ENCODE measurements at places on chromosomes 16 and 17.
A peak's percentile ranks its signal among the peaks of the same experiment; 100 is the strongest.

DNA sequence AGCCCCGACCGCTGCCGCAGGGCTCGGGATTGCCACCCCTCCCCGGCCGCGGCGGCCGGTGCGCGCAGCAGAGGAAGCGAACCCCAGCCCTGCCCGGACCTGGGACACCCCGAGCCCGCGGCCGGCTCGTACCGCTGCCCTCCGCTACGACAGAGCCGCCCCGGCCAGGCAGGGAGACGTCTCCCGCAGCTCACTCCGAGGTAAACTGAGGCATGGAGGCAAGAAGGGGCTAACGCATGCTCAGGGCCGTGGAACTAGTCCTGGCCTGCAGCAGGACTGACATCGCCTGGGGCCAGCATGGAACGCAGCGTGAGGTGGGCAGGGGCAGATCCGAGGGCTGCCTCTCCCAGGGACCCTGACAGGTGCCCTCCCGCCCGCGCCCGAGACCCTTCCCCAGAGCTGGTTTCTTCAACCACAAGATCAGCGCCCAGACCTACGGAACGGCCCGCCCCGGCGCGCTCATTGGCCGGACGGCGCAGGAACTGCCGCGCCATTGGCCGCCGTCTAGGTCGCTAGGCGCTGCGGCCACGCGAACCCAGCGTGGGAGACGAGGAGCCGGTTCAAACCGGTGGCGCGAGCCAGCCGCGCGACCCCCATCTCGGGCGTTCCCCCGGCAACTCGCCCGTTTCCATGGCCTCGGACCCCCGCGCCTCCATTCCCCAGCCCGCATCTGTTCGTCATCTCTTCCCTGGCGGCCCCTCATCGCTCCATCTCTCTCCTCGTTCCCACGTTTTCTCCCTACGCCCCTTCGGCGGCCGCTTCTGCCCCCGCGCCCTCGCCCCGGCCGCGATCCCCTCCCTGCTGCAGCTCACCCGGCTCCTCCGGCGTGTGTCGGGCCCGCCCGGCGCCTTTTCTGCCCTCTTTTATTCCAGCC lies at the start of gene SLC43A2:
TSS of gene SLC43A2 (minus strand) at position 853 of the 874 bp plus-strand sequence. CDS start 960 bp downstream, outside the sequence.
- DNase-seq = peak; percentile 47

DNA sequence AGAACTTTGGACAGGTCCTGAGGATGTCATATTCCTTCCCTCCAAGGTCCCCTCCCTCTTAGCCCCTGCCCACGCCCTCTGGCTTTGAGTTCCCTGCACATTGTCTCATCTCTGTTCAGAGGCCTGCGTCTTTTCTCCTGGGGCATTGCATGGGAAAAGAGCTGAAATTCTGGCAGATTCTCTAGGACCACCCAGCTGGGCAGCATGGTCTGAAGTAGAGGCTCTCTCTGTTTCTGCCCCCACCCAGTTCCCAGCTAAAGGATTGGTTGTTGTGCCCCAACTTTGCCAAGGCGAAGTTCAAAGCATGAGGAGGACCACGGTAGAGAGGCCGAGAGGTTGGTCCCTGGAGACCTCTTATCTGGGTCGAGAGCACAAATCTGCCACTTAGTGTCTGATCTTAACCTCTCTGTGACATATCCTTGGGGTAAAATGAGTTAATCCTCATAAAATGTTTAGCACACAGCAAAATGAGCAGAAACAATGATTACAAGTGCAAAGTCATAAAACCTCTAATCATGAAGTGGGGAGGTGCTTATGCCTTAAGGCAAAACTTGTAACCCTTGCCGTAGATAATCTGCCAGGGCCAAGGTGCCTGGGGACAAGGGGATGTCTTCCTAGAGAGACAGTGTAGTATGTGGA lies 2.4 kb downstream of the ABAT start:
- DNase-seq = no peak

GRCh38 chr16:5478036-5478435 lies 380.4 kb upstream of the EEF2KMT start:
- DNase-seq = no peak

DNA sequence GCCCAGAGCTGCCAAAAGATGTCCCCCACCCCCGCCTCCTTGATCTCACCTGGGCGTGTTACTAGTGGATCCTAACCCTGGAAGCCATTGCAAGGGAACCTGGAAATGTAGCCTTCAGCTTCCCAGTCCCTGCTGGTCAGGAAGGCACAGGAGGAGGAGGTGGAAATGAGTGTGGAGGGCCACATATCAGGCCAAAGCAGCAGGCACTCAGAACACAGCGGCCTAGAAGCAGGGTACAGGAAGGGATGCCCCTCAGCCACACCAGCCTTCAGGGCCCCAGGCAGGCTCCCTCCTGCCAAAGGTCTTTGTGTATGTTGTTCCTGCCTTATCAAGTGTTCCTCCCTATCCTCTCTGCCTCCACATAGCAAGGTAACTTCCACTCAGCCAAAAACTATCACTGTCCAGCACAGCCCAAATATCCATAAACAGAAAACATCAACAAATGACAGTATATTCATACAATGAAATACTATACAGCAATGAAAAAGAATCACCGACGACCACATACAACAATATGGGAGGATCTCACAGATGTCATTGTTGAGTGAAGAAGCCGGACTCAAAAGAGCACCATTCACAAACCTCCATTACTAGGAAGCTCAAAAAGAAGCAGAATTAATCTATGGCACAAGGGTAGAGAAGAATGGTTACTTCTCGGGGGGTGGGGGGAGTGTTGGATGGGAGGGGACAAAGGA lies 28.2 kb upstream of the TNFRSF13B start:
- no peak for DNase-seq

GRCh38 chr17:81401723-81402529 lies 6.7 kb downstream of the BAHCC1 start:
- no peak for DNase-seq

DNA sequence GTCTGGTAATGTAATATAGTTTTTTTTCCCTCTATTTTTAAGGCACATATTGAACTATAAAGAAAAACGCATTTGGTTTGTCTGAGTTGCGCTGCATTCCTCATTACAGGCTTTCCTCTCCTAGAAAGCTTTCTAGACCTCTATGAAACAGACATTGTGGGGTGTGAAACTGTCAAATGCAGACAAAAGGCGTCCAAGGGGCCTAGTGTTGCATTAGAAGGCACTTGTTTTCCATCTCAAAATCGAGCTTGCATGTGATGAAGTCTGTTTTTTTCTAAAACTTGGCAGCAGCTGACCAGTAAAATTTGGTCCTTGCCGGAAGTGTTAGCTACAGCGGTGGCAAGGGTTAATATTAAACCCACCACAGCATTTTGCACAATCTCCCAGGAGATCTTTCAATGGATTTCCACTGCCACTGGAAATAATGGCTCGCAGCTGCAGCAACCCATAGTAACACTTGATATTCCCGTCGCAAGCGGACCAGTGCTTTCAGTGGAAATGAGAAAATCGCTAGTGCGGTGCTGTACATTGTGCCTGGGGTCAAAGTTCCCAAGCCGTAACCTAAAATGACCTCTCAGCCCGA lies 602.6 kb downstream of the KCNJ2 start:
- DNase-seq = no peak

DNA sequence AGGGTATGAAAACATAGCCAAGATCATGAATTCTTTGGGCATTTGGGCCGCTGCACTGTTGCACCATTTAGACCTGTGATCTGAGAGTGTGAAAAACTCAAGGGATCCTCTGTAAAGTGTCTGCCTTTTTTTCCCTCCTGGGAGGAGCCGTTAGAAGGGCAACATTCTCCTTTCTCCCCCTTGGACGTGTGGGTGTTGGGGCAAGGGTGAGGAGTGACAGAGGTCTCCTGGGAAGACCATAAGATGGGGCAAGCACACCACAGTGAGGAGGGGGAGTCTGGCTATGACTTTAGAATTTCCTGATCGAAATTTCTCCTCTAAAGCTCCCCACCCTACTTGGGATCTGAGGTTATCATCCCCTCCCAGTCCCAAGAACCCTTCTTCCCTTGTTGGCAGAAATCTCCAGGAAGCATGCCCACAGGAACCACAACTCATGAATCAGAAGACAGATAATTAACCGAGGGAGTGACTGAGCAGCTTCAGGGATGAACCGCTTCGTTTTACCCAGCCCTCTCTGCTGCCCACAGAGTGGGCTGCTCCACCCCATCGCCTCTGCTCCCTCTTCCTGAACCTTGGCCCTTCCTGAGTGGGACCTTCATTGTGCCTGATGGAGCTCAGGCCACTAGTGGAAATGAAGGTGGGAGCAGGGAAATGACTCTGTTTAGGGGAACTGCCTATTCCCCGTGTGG lies 4.2 kb downstream of the ITGB3 start:
- DNase-seq = peak; percentile 67

DNA sequence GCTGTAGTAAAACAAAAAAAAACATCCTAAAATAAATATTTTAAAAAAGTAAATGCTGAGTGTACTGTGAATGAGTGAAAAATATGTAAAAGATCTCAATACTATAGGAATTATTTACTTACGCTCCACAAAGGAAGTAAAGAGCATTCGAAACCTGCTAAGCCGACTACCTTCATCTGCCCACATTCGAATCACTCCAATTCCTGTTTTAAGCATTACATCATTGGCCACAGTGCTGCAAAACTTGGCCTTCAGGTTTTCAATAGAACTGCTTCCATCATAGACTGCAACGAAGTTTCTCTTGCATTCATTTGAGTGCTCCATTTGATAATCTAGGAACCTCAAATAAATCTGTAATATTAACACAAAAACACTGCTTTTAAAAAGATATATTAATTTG lies 34.4 kb downstream of the NETO2 start:
- no peak for DNase-seq

DNA sequence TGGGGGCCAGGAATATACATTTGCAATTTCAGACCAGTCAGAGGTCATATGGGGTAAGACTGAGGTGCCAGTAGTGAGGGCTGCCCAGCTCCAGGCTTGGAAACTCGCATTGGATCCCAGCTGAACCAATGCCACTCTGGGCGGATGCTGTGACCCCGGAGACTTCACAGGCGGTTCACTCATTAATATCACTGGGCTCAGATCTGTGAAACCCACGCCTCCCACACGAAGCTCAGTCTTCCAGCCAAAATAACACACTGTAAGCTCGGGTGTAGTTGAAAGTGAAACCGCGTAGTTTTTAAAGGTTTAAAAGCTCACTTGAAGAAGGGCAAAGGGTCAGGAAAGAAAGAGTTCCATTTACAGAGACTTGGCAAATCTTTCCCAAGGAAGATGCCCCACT lies 254.8 kb downstream of the FOXL1 start:
- no peak for DNase-seq

- peak; percentile 72 for DNase-seq
Observed at GRCh38 chr16:84643180-84643583, 5.1 kb upstream of the KLHL36 start.

DNA sequence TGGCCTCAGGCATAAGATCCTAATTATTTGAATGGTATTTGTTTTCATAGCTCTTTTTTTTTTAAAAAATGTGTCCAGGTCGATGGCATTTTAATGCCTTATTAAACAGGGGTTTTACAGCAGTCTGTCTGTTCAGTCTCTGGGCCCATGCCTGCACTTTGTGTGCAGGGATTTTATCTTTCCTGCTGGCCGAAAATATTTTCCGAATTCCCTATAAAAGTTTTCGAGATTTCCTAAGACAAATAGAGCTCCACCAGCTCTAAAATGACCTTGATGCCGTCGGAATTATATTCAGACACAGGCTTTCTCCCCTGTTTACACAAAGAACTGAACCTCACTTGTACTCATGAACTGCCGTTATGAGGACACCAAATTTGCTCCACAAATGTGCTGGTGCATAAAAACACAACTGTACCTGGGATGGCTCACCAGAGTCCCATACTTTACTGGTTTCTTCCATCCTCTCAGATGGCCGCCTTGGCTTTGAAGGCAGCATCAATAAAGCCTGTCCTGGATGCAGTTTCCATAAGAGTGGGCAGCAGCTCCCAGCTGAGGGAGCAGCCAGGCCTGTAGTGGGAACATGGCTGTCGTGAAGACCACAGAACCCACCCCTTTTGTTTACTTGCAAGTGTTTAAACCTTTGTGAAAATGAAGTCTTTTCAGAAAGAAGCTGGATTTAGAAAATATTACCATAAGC lies 44.9 kb downstream of the TBX4 start:
- DNase-seq = no peak

GRCh38 chr17:74728033-74728701 lies 8.9 kb upstream of the RAB37 start:
- DNase-seq = no peak

- peak; percentile 26 for DNase-seq
Observed at GRCh38 chr16:88194397-88195268, 188.1 kb upstream of the ZNF469 start.

- peak; percentile 28 for DNase-seq
Observed at GRCh38 chr16:14244196-14245010, 173.3 kb downstream of the MRTFB start.

- DNase-seq = no peak
Observed at GRCh38 chr17:66992911-66993442, 28.5 kb downstream of the CACNG4 start.

DNA sequence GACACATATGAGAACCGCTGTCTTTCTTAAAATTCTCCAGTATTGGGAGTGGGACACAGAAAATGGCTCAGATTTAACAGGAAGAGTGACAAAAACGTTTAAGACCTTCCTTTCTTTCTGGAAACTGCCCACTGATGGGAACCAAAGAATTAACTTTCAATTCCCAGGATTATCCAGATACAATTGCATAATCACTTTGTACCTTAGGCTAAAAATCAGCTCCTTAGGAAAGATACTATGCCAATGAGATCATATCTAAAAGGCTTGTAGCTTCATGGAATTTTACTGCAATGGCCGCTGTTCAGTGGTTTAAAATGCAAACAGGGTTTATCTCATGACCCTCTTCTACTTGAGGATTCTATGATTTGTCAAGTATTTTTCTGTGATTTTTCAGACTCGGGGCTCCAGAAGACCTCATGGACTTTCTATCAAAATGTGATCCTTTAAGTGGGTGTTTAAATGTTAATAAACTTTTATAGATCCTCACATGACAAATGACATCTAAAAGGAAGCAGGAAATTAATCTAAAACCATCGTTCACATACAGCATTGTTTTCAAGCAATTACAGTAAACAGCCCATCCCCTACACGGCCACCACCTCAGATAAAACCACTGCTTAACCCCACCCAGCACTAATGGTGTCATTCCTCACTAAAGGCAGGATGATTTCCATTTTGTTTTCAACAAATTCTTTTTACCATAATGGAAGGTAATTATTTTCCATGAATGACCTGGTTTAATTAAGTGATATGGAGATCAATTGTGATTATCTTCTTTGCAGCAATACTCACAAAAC lies 31.6 kb upstream of the ERN1 start:
- no peak for DNase-seq

- peak; percentile 93 for DNase-seq
Observed at GRCh38 chr16:21626659-21627277, 25.6 kb downstream of the IGSF6 start.

Measured in skeletal muscle cell (primary cell).